ENCODE measurements at places on chromosomes 13 and 19.

- DNase-seq, result no peak
Measured at GRCh38 chr19:3784607-3785450, 1.4 kb downstream of the MATK start.

DNA sequence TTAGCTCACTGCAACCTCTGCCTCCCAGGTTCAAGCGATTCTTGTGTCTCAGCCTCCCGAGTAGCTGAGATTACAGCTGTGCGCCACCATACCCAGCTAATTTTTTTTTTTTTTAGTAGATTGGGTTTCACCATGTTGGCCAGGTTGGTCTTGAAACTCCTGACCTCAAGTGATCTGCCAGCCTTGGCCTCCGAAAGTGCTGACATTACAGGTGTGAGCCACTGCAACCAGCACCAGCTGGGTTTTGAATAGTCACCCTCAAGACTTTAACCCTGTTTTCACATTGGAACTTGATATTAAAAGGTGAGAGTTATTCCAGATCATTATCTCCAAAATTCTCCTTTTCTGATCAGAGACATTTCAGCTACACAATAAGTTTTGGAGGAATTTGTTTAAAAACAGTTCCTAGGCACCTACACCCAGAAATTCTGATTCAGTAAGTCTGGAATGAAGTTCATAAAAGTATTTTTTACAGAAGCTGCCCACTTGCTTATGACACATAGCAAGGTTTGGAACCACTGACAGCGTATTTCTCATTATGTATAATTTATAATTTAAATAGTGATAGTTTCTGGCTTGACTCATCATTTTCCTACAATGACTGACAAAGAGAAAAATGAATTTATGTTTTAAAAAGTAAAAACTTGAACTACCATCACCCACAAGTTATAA, 417.3 kb downstream of the DIAPH3 start:
- DNase-seq, result no peak

GRCh38 chr13:113546571-113547237, 37.8 kb upstream of the TFDP1 start:
- DNase-seq, result peak; percentile 69

- DNase-seq, result peak; percentile 25
Measured at GRCh38 chr13:113021391-113021790, 52.4 kb downstream of the MCF2L start.

GRCh38 chr19:48772503-48772953, 17.2 kb downstream of the FGF21 start:
- no peak for DNase-seq

- no peak for DNase-seq
Measured at GRCh38 chr13:23957981-23958380, 60.7 kb upstream of the C1QTNF9B start.

DNA sequence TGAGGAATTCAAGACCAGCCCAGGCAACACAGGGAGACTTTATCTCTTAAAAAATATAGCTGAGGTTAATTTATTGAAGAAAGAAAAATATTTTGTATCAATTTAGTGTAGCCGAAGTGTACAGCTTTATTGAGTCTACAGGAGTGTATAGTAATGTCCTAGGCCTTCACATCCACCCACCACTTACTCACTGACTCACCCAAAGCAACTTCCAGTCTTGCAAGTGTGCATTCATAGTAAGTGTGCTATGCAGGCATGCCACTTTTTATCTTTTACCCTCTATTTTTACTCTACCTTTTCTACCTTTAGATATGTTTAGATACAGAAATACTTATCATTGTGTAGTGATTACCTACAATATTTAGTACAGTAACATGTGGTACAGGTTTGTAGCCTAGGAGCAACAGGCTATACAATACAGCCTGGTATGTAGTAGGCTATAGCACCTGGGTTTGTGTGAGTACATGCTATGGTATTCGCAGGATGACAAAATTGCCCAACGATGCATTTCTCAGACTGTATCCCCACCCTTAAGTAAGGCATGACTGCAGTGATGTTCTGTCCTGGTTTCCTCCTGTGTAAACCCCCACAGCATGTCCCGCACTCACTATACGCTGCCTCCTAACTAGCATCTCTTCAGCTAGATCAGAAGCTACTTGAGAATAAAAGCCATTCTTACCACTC, 15.3 kb upstream of the ATP12A start:
- no peak for DNase-seq

GRCh38 chr13:71087006-71087405, 780.0 kb downstream of the DACH1 start:
- no peak for DNase-seq

DNA sequence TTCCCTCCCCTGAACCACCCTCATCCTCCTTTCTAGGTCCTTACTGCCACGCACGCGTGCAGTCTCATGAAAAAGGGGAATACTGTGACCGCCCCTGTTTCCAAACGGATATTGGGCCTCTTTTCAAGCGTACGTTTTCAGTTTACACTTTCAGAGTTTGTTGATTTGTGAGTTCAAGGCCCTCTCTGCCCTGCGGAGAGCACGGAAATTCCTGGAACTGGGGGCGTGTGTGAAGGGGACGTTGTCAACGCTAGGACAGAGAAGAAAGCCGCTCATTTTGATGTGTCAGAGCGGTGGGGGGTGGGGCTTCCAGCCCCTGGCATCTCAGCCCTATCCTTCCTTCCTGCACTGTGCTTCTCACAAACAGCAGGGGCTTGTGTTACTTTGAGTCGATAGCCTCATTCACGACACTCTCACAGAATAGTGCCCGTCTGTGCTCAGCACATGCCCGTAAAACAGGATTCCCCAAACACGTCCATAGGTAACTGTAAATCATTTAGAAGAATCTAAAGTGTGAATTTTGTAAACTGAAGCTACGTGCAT, 137.6 kb upstream of the PEG3 start:
- DNase-seq, result no peak
